ENCODE measurements at places on chromosomes 6 and 20.

GRCh38 chr6:168206186-168206585 lies 113.4 kb downstream of the DACT2 start:
- DNase-seq = no peak

DNA sequence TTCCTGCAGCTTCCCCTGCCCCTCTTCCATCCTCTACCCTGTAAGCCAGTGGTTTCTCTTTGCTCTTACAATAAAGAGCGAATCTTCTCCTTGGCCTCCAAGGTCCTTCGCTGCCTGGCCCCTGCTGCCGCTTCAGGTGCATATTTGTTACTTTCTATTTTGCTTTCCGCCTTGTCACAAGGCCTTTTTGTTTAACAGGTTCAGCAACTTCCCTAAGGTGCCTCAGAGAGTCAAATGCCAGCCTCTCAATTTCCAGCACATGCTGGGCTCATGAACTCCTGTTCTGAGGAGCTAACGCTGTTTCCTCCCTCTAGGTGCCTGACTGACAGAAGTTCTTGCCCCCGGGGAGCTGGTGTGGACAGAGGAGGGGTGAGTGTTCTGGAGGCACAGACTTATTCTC lies 42.4 kb upstream of the EPB41L1 start:
- no peak for DNase-seq

DNA sequence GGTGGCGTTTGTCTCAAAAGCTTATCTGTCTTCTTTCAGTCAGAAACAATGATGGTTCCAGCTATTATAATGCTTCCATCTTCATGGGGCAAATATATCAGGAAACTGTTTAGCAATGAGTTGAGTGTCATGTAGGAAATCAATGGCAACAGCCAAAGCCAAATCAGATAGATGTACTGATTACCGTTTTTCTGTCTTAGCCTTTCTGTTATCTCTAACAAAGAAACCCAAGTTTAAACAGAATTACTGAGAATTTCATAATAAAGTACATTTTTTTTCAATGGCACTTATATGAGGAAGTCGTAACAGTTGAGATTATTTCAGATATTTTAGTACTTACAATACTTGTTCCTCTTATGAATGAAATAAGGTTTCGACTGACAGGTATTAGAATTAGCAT lies 1.2 kb downstream of the NOX3 start:
- no peak for DNase-seq

GRCh38 chr6:141488488-141488887 lies 644.2 kb upstream of the GJE1 start:
- no peak for DNase-seq

GRCh38 chr6:134223796-134224420 lies 94.0 kb downstream of the SGK1 start:
- no peak for DNase-seq

DNA sequence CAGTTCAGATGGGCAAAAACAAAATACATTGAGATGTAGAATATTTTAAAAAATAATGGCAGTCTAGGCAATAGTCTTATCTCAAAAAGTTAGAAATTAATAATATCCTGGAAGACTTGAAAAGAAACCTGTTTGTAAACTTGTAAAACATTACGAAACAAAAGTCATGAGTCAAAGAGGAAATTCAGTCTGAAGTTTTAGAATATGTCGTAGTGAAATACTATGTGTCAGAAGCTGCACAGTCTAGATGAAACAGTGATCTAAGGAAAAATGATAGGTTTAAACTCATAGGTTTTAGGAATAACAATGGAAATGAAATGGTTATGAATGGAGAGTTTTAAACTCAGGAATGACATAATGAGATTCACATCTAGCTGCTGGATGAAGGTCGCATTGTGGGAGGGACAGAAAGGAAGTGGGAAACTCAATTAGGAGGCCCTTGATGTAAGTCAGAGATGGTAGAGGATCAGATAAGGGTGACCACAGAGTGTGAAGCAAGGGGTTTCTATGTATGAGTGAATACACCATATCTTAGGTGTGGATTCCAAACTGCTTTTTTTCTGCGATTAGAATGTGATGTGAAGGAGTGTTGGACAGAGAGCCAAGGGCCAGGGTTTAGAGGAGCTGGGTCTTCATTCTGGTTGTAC lies 2.8 kb downstream of the SNRPB2 start:
- no peak for DNase-seq

All from ecto neural progenitor cell (in vitro differentiated cells).